NCI-H2081 treated with DMSO at 0.1 percent for 48 hours (cell line): ENCODE measurements at places on chromosomes 1 and 21.

DNA sequence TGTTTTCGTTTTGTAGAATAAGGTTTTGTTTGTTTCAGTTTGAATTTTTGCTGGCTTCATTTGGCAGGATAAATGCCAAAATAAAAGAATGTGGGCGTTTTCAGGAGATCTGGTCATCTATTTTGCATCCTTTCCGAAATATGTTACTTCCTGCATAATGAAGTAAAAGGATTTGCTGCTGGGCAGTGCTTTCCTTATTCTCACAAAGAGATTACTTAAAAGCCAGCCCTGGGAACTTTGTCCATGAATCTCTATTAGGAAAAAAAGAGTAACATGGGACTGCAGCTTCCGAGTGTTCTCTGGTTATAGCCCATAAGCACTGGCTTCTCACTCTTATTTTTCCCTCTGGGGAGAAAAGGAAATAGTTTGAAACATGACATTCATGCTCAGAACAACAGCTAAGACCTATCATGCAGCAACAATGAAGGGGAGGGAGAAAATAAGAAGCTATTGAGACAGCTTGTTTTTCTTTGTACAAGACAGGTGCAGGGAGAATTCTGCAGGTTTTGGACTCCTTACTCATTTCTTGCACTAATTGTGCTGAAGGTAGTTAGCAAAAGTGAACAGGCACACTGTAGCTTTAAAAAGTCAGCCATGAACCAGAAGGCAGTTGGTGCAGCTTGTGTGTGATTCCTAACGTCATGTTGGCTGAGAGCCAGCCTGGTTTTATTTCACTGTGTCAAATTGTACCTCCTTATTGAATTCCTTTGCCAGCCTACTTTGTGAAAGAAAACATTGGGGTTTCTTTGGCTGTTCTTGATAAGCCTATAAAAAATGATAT, at the start of gene SAMD13:
Gene SAMD13 (plus strand): TSS at position 705 of the 781 bp plus-strand sequence. CDS start 1,527 bp downstream, outside the sequence.
- peak; percentile 85 for DNase-seq

GRCh38 chr1:178664278-178664677, 60.8 kb upstream of the RALGPS2 start:
- no peak for DNase-seq

DNA sequence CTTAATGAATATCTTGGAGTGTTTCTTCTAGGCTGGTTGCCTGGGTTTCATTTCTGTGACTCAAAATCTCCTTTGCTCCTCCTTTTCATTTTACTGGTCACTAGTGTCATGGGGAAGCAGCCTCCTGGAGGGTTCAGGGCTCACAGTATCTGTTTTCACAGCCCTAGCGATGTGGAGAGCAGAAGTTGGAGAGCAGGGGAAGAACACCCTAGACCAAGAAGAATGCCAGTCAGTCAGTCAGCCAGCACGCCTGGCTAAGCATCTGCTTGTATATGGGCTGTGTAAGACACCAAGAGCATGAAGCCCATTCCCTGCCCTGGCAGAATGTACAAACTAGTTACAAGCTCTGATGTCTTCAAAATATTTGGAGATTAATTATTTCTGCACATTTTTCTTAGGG, 7.9 kb downstream of the RXRG start:
- DNase-seq: no peak

- no peak for DNase-seq
Measured at GRCh38 chr1:230537456-230537855, 104.8 kb upstream of the COG2 start.

DNA sequence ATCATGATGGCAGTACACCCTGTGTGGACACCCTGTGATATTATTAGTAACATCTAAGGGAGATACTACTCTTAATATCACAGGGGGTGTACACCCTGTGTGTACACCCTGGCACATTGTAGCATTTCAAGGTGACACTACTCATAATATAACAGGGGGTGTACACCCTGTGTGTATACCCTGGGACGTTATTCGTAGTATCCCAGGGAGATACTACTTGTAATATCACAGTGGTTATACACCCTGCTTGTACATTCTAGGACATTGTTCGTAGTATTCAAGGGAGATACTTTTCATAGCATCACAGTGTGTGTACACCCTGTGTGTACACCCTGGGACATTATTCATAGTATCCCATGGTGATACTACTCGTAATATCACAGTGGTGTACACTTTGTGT, 67.4 kb upstream of the CNIH3 start:
- DNase-seq: no peak

- DNase-seq: no peak
Measured at GRCh38 chr1:184260382-184260781, 126.4 kb upstream of the C1orf21 start.

DNA sequence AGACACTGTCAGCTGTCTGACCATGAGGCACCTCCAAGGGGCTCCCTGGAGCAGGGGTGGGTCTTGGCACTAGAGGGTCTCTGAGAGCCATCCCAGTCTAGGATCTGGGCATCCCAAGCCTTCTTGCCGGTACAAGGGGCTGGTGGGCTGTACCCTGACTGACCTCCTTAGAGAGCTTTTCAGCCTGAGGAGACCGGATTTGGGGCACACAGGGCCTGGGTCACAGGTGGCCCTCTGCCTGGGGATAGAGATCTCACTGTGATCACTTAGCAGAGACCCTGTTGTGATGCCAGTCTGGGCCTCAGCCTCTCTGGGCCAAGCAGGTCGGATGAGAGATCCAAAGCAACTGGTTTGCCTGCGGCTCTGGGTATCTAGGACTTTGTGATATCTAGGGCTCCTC, 227.2 kb downstream of the TRABD2B start:
- no peak for DNase-seq

GRCh38 chr21:42312626-42313104, 2.5 kb downstream of the TFF3 start:
- DNase-seq: no peak

- no peak for DNase-seq
Measured at GRCh38 chr1:38113159-38113666, 66.6 kb upstream of the POU3F1 start.

- DNase-seq: no peak
Measured at GRCh38 chr1:28171246-28171645, 5.2 kb downstream of the PTAFR start.

DNA sequence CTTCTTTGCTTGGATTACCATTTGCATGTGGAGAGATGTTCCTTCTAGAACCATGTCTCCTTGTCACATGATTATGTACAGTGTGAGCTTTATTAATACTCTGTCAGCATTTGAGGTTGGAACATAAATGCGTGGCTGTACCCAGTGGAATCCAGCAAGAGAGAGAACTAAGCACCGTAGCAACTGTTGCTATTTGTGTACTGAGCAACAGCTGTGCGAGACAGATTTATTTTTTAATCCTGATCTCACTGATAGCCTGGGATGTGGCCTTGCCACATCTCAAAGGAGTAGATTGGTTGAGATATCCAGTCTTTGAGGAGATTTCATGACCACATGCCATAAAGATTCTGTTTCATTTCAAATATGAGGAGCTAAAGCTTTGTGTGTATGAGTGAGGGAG, 43.4 kb downstream of the KIF1B start:
- no peak for DNase-seq

DNA sequence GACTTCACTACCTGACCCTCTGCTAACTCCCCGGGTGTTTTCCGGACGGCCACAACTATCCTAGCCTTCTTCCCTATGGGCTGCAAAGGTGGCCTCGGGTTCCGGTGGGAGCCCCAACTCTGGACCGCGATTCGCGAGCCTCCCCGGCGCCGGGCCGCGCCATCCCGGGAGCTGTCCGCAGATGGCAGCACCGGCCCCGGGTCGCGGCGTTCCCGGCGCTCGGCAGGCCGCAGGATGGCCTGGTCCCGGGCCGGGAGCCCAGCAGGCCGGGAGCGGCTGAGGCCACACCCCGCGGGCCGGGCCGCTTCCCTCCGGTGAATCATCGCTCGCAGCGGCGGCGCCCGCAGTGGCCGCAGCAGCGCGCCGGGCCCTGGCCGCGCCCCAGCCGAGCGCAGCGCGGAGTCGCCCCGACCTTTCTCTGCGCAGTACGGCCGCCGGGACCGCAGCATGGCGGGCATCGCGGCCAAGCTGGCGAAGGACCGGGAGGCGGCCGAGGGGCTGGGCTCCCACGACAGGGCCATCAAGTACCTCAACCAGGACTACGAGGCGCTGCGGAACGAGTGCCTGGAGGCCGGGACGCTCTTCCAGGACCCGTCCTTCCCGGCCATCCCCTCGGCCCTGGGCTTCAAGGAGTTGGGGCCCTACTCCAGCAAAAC, at the start of gene CAPN2:
Gene CAPN2 (plus strand): TSS at position 346 of the 656 bp plus-strand sequence. CDS start 102 bp downstream, at position 448.
- no peak for DNase-seq

DNA sequence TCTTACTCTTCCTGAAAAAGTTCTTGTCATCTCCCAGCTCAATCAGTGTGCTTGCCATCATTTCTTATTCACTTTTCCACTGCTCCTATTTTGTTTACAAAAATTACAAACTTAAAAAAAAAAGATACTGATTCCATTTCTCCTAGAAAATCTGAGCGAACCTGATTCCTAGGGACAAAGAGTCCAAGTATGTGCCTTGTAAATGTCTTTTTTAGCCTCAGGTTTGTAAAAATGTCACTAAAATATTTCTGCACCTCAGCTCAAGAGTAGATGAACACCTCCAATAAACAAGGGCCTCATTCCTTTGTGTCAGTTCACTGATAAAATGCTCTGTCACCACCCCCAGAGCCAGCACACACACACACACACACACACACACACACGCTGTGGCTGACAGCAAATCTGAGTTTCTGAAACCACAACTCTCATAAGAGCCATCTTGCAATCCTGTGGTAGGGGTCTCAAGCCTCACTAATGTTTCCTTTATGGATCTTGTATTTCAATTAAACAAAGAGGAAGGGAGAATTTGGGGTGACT, 299.2 kb downstream of the PBX1 start:
- DNase-seq: no peak

- no peak for DNase-seq
Measured at GRCh38 chr1:28326984-28327383, 1.9 kb upstream of the MED18 start.

DNA sequence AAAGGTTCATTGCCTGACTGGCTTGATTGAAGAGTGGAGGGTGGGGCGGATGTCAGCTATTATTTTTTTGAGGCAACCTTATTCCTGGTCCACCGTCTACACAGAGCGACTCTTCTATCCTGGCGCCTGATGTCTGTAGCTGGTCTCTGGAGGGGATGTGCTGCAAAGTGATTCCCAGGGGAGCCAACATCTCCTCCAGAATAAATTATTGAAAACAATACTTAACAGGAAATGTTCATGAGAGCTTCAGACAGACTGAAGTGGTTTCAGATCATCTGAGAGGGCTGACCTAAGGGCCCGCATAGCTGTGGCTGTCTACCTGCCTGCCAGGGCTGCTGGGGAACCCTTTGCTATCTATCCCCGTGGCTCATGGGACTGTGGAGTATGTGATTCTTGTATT, 66.7 kb downstream of the TEX35 start:
- DNase-seq: no peak

GRCh38 chr1:3683992-3684391, 31.7 kb downstream of the TP73 start:
- DNase-seq: no peak

DNA sequence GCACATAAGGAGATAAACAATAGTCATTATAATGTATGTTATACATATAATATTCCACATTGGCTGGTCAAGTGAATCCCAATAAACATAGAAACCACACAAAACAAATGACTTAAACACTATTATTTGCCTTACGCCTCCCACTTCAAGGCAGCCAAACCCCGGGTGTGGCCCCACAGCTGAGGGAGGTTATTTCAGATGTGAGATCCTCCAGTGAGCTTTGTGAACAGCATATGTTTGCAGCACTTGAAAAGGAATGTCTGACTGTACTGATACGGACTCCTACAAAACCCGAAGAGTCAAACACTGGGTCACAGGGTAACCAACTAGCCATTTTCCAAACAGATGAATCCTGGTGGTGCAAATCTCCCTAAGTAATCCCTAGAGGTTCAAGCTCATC, 27.1 kb upstream of the DISP1 start:
- DNase-seq: no peak

DNA sequence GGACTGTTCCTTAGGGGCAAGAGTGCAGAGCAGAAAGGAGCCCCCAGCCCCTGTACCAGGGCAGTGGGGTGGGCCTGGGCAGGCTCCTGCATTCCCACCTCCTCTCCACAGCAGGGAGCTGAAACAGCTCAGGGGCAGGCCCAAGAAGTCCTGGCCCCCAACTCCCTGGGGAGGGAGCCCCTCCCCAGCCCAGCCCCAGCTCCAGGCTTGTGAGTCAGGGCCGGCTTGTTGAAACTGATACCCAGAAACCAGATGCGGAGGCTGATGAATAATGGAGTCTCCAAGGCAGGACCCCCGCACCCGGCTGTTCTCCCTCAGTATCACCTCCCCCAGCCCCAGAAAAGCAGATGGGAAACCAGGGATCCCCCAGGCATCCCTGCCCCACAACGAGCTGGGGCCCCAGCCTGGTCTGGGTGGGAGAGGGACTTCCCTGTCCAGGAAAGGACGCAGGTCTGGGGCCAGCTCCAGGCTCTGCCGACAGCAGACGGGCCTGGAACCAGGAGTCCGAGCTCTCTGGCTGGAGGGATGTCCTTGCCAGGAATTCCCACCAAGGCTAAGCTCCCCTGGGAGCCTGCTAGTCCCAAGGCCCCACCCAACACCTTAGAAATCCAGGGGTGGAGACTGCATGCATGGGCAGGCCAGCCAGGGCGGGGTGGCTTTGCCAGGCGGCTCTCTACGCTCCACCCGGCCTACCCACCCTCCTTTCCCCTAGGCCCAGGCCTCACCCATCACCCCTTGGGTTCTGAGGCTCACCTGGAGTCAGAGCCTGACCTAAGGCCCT, 2.7 kb downstream of the PLEKHG5 start:
- DNase-seq: no peak

DNA sequence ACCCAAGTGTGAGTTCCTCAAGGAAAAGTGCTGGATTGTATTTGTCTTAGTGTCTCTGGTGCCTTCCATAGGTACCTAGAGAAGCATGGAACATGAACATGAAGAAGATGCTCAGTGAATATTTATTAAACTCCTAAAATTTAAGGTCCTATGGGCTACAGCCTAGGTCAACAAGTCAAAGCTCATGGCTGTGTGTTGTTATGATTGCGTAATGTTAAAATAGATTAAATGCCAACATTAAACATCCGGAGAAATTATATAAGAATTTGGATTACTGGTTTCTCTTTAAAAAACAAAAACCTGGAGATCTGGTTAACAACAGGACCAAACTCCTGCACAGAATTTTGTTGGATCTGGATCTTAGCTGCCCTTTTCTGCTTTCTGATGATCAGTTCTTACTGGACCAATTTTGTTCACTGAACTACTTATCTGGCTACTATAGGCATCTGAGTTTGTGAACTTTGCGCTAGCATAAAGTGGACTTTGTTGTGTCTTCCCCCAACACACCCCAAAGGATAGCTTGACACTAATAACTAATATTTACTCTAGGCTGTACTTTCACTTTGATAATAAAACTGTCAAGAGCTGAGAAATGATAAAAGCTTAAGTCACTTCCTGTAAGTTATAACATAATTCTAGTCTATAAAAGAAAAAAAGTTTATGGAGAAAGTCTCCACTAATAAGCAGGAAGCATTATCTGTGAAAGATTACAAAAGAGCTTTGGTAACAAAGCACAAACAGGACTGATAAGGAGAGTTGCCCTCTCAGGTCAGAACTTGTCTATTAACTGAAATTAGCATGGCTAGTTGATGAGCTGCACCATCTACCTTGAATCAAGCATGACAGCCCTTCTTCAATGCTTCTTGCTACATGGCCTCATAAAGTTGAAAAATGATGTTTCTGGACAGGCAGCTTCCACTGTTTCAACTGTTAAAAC, 20.7 kb downstream of the F5 start:
- DNase-seq: no peak

GRCh38 chr1:46401964-46402626, 8.0 kb downstream of the FAAH start:
- no peak for DNase-seq
